ENCODE measurements at places on chromosomes 6 and 20.

DNA sequence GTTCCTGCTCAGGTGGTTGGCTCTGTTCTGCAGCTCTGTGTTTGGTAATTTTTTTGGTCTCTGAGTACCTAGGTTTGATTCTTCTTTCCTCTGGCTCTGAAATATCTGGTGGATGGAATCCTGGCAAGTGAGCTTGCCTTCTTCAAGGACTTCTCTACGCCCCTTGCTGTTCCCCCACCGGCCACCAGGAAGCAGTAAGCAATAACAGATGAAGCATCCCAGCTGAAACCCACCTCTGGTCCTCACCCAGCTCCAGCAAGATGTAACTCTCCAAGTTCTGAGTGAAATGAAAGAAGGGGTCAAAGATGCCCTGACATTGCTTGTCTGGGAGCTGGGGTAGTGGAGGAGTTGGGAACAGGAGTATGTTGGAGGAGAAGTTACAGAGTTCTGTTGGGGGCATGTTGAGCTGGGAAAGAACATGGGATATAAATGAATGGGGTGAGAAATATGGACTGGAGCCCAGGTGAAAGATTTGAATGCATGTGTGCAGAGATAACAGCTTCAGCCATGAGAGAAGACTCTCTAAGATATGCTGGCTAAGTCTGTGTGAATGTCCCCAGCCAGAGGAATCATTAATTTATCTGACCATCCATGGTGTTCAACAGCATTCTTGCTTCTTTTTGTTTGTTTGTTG is 51.3 kb upstream of the GLP1R start:
- DNase-seq: peak; percentile 13

- peak; percentile 86 for DNase-seq
Measured at GRCh38 chr6:27791182-27791943, 120.8 kb downstream of the OR2B2 start.

DNA sequence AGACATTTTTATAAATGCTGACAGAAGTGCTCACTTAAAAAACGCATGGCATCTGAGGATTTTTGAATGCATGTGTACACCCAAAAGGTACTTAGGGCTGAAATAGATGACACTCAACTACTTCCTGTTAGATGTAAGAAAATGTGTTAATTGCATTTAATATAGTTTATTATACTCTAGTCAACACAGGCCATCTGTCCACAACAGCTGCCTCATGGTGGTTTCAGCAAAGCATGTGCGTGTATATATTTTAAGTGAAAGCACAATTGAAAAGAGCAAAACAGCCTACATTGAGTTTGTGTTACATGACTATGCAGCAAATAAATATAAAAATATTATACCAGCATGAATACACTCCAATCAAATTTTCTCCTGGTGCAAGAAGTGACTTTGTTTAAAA is 1233.0 kb upstream of the EYS start:
- no peak for DNase-seq

DNA sequence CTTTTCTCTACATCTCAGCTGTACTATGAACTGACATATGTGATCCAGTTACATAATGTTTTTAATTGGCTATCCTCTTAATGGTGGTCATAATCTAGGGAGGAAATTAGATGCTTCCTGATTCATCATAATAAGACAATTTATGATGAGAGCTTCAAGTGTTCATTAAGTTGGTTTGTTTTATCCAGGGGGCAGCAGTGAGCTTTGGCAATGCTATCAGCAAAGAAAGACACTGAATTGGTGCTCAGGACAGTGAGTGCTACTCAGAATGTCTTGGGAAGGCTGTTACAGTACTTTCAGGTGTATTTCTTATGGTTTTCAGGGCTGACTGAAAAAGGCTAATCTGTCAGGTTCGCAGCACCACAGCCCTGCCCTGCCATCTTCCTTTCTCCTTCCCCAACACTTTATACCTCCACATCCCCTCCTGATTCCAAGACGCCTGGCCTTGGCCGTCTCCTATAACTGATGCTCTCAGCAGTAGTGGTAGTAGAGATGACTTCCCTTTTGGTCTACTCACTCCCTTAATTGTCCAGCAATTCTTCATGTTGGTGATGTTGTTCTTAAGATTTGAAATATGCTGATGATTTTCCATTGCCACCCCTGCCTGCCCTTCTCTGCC is 67.0 kb upstream of the TNFAIP3 start:
- peak; percentile 65 for DNase-seq

DNA sequence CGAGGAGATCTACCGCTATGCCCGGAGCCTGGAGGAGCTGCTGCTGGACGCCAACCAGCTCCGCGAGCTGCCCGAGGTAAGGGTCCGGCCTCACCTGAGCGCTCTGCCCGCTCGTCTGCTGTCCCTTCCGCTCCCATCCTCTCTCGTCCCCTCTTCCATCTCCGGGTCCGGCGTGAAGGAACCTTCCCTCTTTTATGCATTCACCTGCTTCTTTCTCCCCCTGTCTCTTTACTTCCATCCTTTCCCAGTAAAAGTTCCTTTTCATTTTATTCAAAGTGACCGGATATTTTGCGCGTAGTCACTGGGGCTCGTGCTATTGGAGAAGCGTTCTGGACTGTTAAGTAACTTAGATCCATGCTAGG is 516 bp downstream of the LRRC1 start:
- no peak for DNase-seq

DNA sequence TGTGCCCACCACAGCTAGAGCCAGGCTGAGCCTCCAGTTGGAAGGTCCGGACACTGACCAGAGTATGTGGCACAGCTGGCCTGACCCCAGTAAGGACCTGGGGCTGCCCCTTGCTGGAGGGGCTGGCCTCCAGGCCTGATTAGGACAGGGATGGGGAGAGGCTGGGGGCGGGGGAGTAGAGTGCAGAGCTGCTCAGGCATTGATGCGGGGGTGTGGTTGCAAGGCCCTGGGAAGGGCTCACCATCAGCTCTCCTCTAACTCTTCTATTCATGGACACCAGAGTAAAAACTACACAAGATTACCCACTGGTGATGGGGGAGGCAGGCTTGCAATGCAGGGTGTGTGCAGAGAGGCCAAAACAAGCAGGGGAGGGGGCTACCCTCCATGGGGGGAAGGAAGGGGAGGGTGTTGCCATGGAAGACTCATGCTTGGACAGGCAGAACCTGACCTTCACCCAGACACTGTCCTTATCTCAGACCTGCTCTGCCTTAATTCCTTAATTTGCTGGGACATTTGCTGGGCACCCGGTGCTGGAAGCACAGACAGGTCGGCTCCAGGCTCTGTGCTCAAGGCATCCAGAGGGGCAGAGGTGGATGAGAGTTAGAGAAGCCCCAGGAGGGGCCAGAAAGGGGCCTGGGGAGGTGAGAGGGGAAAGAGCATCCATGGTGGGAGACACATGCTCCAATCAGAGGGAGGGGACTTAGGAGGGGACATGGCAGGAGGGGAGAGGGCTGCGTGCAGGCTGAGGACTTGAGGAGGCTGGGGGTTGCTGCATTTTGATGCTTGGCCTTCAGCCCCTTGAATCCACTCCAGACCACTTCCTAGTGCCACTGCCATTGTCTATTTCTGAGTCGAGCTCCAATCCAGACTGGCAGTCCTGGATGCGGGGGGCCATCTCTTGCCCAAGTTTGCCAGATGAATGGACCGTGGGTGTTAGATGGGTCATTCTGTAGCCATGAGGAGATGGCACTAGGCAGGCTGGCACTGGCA is 7.6 kb upstream of the EMILIN3 start:
- no peak for DNase-seq

GRCh38 chr6:64996301-64996700 is 710.7 kb downstream of the EYS start:
- DNase-seq: no peak
